ENCODE measurements at places on chromosomes 6 and 20. TPM values are rescaled to one million over a fixed set of nuclear protein-coding genes. Genes with fewer than 3 reads are reported as not detected.
A peak's percentile ranks its signal among the peaks of the same experiment; 100 is the strongest.

DNA sequence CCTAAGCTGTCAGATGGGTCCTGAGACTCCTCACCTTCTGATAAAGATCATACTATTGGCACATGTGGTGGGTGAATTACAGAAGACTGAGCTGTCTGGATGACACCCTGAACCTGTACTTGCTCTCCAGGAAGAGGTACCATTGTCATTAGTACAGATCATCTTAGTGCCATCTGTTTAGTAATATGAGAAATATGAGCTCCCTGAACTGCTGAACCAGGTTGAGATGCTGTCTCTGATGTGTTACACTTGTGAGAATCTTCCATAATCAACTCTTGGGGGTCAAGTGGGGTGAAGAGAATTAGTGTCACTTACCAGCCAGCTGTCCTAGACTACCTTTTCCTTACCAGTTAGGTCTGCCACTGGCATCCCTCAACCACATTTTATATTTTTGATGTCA lies 531.0 kb downstream of the EPHA7 start:
- no peaks in the 10 kb centered on the region for H3K36me3 ChIP-seq
- DNase-seq, result no peak
- H3K27ac ChIP-seq, result no peak overlapping the region
- no peak overlapping the region for H3K4me3 ChIP-seq

GRCh38 chr20:17806739-17807441 lies 107.1 kb downstream of the BANF2 start:
- no peaks in the 10 kb centered on the region for H3K27me3 ChIP-seq
- H3K27ac ChIP-seq, result peak overlapping the region; percentile 71
- H3K36me3 ChIP-seq, result no peaks in the 10 kb centered on the region

DNA sequence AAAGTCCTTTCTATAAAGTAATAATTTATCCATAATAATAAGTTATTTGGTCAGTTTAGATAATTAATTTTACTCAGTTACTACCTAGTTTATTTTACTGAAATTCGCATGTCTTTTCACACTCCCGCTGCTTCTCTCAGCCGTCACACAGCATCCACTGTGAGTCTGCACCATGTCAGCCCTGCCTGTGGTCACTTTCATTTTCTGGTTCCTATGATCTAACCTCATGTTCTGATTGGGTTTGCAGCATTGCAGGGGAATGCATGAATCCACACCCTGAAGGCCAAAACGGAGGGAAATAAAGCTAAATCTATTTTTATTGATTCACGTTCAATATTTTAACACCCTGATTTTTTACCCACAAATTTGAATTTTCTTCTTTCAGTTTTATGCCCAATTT lies 47.4 kb downstream of the PDE10A start:
- no peak for DNase-seq
- H3K36me3 ChIP-seq, result no peaks in the 10 kb centered on the region
- no peaks in the 10 kb centered on the region for H3K4me1 ChIP-seq
- no peak overlapping the region for H3K4me3 ChIP-seq
- H3K27ac ChIP-seq, result no peak overlapping the region
- no peaks in the 10 kb centered on the region for H3K27me3 ChIP-seq

DNA sequence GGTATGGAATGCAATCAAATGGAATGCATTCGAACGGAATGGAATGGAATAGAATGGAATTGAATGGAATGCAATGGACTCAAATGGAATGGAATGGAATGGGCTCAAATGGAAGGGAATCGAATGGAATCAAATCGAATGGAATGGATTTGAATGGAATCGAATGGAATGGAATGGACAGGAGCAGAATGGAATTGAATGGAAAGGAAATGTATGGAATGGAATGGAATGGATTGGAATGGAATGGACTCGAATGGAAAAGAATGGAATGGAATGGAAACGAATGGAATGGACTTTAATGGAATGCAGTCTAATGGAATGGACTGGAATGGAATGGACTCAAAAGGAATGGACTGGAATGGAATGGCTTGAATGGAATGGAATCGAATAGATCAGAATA lies 18.3 kb upstream of the DEFB115 start:
- H3K4me3 ChIP-seq, result no peak overlapping the region
- no peaks in the 10 kb centered on the region for H3K27me3 ChIP-seq
- no peak overlapping the region for H3K27ac ChIP-seq
- DNase-seq, result no peak
- no peaks in the 10 kb centered on the region for H3K36me3 ChIP-seq

DNA sequence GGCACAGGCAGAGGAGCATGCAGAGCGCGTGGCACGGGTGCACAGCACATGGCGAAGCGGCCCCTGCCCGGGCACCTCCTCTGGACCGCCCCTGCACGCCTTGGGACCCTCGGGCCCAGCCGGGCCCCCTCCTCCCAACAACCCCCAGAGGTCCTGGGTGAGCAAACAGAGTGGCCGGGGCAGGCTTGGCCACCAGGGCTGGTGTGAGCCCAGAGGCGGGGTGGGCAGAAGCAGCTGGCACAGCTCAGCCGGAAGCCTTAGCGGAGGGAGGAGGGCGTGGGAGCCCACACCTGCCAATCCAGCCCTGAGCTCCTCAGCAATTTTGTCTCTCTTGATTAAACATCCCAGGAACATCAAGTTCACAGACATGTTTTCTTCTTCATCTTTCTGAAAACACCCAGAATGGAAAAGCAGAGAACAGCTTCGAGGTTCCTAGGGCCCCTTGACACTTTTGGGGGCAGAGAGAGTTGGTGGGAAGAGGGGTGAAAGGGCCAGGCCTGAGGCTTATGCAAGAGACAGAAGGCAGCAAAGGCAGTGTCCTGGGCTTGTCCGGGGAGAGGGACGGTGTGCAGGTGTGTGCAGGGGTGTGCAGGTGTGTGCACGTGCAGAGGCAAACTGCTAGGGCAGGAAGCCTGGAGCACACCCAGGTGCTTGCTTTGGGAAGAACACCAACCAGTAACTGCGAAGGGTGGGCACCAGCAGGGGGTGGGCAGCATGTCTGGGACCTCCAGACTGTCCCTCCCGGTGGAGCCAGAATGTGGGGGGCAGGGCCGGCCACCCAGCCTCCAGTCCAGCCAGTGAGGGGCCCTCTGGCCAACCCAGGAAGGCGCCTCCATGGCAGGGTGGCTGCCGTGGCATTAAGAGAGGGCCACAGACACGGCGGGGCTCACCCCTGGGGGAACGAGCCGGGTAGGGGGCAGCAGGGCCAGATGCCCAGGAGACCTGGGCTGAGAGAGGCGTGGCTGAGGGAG lies 4.8 kb downstream of the HRH3 start:
- H3K4me3 ChIP-seq, result no peak overlapping the region
- no peak overlapping the region for H3K27ac ChIP-seq
- no peaks in the 10 kb centered on the region for H3K36me3 ChIP-seq

GRCh38 chr6:82893889-82894652 lies 171.6 kb downstream of the UBE3D start:
- H3K4me3 ChIP-seq, result no peak overlapping the region
- H3K36me3 ChIP-seq, result no peaks in the 10 kb centered on the region
- H3K4me1 ChIP-seq, result no peaks in the 10 kb centered on the region
- no peaks in the 10 kb centered on the region for H3K27me3 ChIP-seq
- DNase-seq, result no peak

GRCh38 chr6:32175322-32175710 lies 568 bp downstream of the AGPAT1 start:
- DNase-seq, result no peak
- peak overlapping the region; percentile 84 for H3K27ac ChIP-seq
- peak overlapping the region; percentile 96 for H3K4me3 ChIP-seq
- peaks cover 44% of the 10 kb centered on the region for H3K4me1 ChIP-seq

- no peaks in the 10 kb centered on the region for H3K27me3 ChIP-seq
- DNase-seq, result no peak
- no peaks in the 10 kb centered on the region for H3K4me1 ChIP-seq
- H3K27ac ChIP-seq, result no peak overlapping the region
- no peak overlapping the region for H3K4me3 ChIP-seq
- H3K36me3 ChIP-seq, result no peaks in the 10 kb centered on the region
These were observed 15.3 kb downstream of the NTSR1 start for GRCh38 chr20:62723768-62724450.

- peak; percentile 65 for DNase-seq
- H3K36me3 ChIP-seq, result peaks cover 4% of the 10 kb centered on the region
- H3K27ac ChIP-seq, result peak overlapping the region; percentile 91
These were observed 530 bp downstream of the TDP2 start for GRCh38 chr6:24666097-24666640.

- peaks cover 5% of the 10 kb centered on the region for H3K27me3 ChIP-seq
- peaks cover 10% of the 10 kb centered on the region for H3K4me1 ChIP-seq
- DNase-seq, result no peak
These were observed at the start of gene GLP1R for GRCh38 chr6:39048481-39049399. Gene GLP1R (plus strand): TSS chr6:39048781. CDS start chr6:39048841, 60 bp downstream.

DNA sequence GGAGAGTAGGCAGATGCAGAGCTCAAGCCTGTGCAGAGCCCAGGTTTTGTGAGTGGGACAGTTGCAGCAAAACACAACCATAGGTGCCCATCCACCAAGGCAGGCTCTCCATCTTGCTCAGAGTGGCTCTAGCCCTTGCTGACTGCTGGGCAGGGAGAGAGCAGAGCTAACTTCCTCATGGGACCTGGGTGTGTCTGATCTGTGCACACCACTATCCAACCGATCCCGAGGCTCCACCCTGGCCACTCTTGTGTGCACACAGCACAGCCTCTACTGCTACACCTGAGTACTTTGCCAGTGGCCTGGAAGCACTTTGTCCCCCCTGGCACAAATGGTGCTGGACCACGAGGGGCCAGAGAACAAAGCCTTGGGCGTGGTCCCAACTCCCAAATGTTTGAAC lies 7.9 kb upstream of the DEFB125 start:
- H3K4me1 ChIP-seq, result no peaks in the 10 kb centered on the region
- DNase-seq, result no peak
- no peak overlapping the region for H3K27ac ChIP-seq
- H3K4me3 ChIP-seq, result no peak overlapping the region
- H3K36me3 ChIP-seq, result no peaks in the 10 kb centered on the region
- H3K27me3 ChIP-seq, result no peaks in the 10 kb centered on the region

DNA sequence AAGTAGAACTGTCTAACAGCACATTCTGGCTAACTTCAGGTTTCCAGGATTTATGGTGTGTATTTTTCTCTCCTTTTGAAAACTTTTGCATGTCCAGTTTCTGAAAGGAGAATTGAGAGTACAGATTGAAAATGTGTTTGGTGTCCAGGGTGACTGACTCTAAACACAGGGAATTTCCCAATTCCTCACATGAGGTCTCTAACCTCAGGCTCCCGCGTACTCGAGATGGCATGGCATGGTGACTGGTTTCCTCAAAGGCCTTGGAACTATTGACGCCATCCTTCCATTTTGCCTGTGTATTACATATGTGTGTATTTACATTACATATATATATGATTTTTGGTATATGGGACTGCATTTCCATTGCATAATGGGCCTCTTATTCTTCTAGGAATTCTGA lies 52.5 kb downstream of the PRND start:
- H3K4me1 ChIP-seq, result peaks cover 4% of the 10 kb centered on the region
- no peak for DNase-seq
- H3K27ac ChIP-seq, result no peak overlapping the region

- peaks cover 2% of the 10 kb centered on the region for H3K36me3 ChIP-seq
- H3K27ac ChIP-seq, result no peak overlapping the region
- no peaks in the 10 kb centered on the region for H3K27me3 ChIP-seq
These were observed 82.4 kb downstream of the RTN4IP1 start for GRCh38 chr6:106546691-106547414.

Gene RBBP9
- 7.2 TPM for total RNA-seq

Gene C20orf202
- 0.42 TPM for total RNA-seq

Gene SIGLEC1
- 6.7 TPM for total RNA-seq

Gene CEBPB
- total RNA-seq, result 21.3 TPM

Gene CDKAL1
- 12.9 TPM for total RNA-seq
